ENCODE measurements at places on chromosomes 7 and 10.

GRCh38 chr10:20890009-20890408, 7.1 kb downstream of the NEBL start:
- DNase-seq, result no peak

GRCh38 chr10:112880633-112881530, 69.2 kb upstream of the TCF7L2 start:
- no peak for DNase-seq

- DNase-seq, result no peak
These were observed 672.7 kb upstream of the FOXK1 start for GRCh38 chr7:4009211-4010060.

GRCh38 chr10:113959383-113959760, 84.3 kb upstream of the ADRB1 start:
- DNase-seq, result no peak

GRCh38 chr7:39606352-39606751, 17.0 kb upstream of the RALA start:
- no peak for DNase-seq

DNA sequence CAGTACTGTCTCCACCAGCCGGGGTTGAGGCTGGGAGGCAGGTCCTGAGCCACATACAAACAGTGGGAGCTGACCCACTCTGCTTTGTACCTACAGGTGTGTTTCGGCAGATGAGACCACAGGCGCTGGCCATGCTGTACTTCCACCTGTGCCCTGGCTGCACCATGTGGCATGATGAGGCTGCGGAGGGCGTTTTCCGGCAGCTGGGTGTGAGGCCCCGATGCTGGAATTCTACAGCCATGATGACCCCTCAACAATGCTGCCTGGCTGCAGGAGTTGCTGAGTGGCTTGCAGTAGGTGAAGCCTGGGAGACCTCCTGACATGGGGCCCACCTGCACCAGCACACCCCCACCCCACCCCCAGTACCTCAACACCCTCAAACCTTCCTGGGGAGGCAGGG, 18.0 kb downstream of the IMPDH1 start:
- no peak for DNase-seq
